Immature natural killer cell (primary cell): ENCODE measurements at places on chromosomes 7 and 10. TPM values are rescaled to one million over a fixed set of nuclear protein-coding genes. Genes with fewer than 3 reads are reported as not detected.

- H3K27ac ChIP-seq, result peak within 1 kb of the TSS; percentile 98
- H3K4me1 ChIP-seq, result peaks cover 70% of the 10 kb centered on the region
- peak; percentile 76 for DNase-seq
- H3K4me3 ChIP-seq, result peak within 1 kb of the TSS; percentile 89
Measured at GRCh38 chr7:135147899-135148721, at the start of gene TMEM140. Gene TMEM140 (plus strand): TSS chr7:135148072. CDS start chr7:135164442, 16,370 bp downstream.

DNA sequence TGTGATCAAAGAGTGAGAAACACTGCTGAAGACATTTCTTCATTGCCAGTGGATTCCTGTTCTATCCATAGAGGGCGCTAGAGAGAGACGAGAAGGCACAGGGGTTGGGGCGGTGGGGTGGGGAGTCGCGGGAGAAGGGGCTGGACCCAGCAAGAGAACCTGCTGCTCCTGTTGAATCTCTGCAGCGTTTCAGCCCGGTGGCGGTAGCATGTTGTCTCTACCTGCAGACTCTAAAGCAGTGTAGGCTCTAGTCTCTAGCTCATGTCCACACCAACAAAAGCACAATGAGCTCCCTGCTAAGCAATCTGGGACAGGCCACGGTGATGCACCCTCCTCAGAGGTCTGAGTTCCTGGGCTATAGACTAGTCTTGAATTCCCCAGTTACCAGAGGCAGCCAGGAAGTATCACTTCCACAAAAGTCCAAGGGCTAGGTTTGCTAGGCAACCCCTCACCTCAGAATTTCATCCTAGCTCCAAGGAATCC lies 167.7 kb downstream of the DGKB start:
- no peaks in the 10 kb centered on the region for H3K4me1 ChIP-seq
- no peaks in the 10 kb centered on the region for H3K27me3 ChIP-seq
- DNase-seq, result no peak

Gene PON3
- polyA plus RNA-seq, result 0.39 TPM

DNA sequence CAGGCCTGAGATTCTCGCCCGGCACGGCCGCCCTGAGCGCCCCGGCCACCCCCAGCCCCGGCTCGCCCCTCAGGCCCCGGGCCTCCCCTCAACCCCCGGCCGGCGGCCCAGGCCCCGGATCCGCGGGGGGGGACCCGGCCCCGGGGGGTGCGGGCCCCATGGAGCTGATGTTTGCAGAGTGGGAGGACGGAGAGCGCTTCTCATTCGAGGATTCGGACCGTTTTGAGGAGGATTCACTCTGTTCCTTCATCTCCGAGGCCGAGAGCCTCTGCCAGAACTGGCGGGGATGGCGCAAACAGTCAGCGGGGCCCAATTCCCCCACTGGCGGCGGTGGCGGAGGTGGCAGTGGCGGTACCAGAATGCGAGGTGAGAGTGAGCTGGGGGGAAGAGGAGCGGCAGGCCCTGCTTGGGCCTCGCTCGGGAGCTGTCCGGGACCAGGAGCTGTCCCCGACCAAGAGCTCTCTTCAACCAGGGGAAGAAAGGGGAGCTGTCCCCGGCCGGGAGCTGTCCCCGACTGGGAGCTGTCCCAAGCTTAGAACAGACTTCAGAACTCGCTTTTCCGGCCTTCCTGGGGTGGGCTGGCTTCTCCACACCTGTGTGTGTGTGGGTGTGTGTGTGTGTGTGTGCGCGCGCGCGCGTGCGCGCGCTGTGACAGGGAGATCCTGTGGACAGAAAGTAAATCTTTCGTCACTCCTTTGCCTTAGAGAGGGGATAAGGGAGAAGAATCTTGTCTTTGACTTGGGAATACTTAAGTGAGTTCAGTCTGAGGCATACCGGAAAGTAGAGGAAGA lies 510 bp downstream of the ZSWIM8 start:
- H3K27me3 ChIP-seq, result peaks cover 13% of the 10 kb centered on the region
- peak overlapping the region; percentile 98 for H3K4me3 ChIP-seq
- peak; percentile 61 for DNase-seq
- peaks cover 54% of the 10 kb centered on the region for H3K4me1 ChIP-seq
- H3K27ac ChIP-seq, result peak overlapping the region; percentile 94
- H3K36me3 ChIP-seq, result no peaks in the 10 kb centered on the region

GRCh38 chr10:48444266-48444665 lies 137.8 kb downstream of the MAPK8 start:
- no peaks in the 10 kb centered on the region for H3K36me3 ChIP-seq
- no peak for DNase-seq
- H3K4me3 ChIP-seq, result no peak overlapping the region
- H3K27me3 ChIP-seq, result peaks cover 1% of the 10 kb centered on the region
- H3K27ac ChIP-seq, result no peak overlapping the region

Gene CLCN1
- 0.07 TPM for polyA plus RNA-seq

Gene TSPAN33
- polyA plus RNA-seq, result 3.4 TPM

DNA sequence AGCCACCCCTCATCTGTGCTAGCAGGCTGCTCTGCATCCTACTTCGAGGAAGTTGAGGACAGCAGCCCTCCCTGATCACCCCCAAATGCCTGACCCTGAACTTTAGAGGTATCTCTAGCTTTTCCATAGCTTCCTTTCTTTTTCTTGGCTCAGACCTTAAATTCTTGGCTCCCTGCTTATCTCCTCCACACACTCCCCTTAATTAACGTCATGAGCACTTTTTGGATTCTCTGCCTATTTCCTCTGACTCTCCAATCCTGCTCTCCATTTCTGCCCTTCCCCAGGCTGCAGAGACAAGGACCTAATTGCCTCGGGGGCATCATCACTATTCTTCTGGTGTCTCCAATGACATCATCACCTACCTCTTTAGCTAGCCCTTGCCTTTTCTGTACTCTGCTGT lies 40.8 kb upstream of the SEC61G start:
- H3K4me1 ChIP-seq, result no peaks in the 10 kb centered on the region
- no peak for DNase-seq
- H3K27me3 ChIP-seq, result peaks cover 7% of the 10 kb centered on the region
- H3K4me3 ChIP-seq, result no peak overlapping the region
- no peak overlapping the region for H3K27ac ChIP-seq
- H3K36me3 ChIP-seq, result no peaks in the 10 kb centered on the region

- H3K36me3 ChIP-seq, result no peaks in the 10 kb centered on the region
- peak overlapping the region; percentile 88 for H3K27ac ChIP-seq
- DNase-seq, result peak; percentile 72
- H3K4me1 ChIP-seq, result peaks cover 28% of the 10 kb centered on the region
Measured at GRCh38 chr7:92717993-92718716, 118.2 kb downstream of the CDK6 start.

DNA sequence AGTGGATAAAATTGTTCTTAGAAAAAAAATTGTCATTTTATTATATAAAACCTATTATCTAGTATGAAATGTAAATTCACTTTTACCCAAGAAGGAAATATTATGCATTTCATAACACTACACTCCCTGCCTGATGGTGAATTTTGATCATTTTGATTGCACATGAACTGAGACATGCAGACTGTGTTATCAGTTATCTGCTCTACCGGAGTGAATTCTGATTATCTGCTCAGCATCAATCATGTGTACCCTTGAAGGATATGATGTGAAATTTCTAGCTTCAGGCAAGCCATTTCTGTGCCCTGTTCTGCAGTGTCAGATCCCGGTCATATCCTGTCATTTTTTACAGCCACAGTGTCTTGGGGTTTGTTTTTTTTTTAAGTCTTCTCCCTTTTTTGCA lies 85.0 kb upstream of the FGL2 start:
- H3K27me3 ChIP-seq, result peaks cover 3% of the 10 kb centered on the region
- no peak for DNase-seq
- no peak overlapping the region for H3K4me3 ChIP-seq
- peaks cover 79% of the 10 kb centered on the region for H3K36me3 ChIP-seq
- no peaks in the 10 kb centered on the region for H3K4me1 ChIP-seq

DNA sequence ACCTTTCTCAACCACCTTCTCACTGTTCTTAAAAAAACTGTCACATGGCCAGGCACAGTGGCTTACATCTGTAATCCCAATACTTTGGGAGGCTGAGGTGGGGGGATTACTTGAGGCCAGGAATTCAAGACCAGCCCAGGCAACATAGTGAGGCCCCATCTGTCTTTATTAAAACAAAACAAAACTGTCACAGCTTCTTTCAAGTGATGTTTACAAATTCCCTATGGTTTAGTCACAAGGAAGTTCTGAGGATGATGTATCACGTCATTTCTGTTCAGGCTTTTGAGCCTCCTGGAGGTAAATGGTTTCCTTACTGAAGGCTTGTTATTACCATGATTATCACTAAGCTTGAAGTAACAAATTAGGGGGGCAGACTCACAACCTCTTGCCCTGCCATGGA lies 186.2 kb downstream of the CFTR start:
- H3K27me3 ChIP-seq, result peaks cover 5% of the 10 kb centered on the region
- H3K4me3 ChIP-seq, result no peak overlapping the region
- H3K4me1 ChIP-seq, result no peaks in the 10 kb centered on the region
- no peaks in the 10 kb centered on the region for H3K36me3 ChIP-seq
- DNase-seq, result no peak

DNA sequence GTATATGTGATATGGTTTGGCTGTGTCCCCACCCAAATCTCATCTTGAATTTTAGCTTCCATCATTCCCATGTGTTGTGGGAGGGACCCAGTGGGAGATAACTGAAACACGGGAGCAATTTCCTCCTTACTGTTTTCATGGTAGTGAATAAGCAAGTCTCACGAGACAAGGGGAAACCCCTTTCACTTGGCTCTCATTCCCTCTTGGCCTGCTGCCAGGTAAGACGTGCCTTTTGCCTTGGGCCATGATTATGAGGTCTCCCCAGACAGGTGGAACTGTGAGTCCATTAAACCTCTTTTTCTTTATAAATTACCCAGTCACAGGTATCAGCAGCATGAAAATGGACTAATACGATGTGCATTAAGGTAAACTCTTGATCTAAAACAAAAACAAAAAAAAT lies 357.1 kb upstream of the AOAH start:
- H3K36me3 ChIP-seq, result peaks cover 39% of the 10 kb centered on the region
- H3K27ac ChIP-seq, result no peak overlapping the region
- peaks cover 53% of the 10 kb centered on the region for H3K4me1 ChIP-seq
- no peaks in the 10 kb centered on the region for H3K27me3 ChIP-seq
- no peak for DNase-seq

GRCh38 chr7:51376420-51377092 lies 59.9 kb upstream of the COBL start:
- H3K27ac ChIP-seq, result no peak overlapping the region
- DNase-seq, result no peak
- H3K4me1 ChIP-seq, result no peaks in the 10 kb centered on the region

Gene RAB19
- polyA plus RNA-seq, result 3.1 TPM

DNA sequence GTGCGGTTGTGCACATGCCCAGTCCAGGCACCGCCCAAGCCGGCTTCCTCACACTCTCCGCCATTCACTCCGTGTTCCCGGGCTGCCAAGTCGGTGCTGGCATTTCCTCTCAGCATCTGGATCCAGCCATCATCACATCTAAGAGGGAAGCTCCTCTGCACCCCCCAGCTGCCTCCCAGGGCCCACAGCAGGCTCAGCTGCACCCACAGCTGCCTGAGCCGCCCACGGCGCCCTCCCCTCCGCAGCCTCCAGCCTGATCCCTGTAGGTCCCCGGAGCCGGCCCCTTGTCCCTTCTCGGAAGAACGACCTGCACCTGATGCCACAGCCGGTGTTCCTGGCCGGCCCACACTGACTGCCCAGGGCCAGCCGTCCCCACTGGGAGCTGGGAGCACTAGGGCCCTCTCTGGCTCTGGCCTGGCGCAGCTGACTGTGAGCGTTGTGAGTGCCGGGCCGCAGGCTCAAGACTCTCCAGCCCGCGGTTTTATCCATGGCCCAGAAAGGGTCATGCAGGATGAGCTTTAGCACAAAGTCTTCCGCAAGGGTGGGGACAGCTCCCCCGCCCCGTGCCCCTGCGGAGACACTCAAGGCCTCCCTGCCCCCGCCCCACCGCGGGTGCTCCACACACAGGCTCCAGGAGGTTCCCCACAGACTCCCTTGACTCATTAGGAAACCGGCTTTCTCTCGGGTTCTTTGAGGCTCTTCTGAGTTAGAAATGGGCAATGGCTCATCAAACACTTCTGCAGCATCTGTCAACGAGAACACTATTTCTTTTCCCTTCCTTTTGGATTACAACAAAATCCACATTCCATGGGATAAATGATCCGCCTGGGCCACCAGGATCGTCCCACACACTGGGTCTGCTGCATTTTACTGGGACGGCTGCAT lies 31.2 kb downstream of the CFAP46 start:
- no peak overlapping the region for H3K27ac ChIP-seq
- H3K36me3 ChIP-seq, result no peaks in the 10 kb centered on the region
- no peak for DNase-seq
- peaks cover 4% of the 10 kb centered on the region for H3K27me3 ChIP-seq
- no peak overlapping the region for H3K4me3 ChIP-seq

DNA sequence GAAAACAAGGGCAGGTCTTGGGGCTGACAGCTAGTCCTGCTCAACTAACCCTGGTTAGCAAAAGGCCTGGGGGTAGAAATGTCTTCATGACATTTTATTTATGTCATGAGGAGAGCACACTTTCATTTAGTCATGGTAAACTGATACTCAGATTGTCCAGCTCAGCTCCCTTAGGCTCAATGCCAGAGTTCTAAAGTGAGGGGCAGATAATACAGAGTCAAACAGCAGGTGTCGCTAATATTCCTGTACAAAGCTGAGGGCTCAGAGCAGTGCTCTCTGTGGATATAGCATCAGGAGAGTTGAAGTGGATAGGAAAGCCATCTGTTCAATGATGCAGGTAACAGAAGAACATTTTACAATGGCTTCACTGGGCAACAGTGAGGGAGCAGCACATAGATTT lies 26.8 kb upstream of the CALCR start:
- peaks cover 2% of the 10 kb centered on the region for H3K27me3 ChIP-seq
- no peaks in the 10 kb centered on the region for H3K4me1 ChIP-seq
- DNase-seq, result no peak
- no peak overlapping the region for H3K4me3 ChIP-seq

Gene C10orf90
- polyA plus RNA-seq, result not detected

GRCh38 chr10:94293354-94293753 lies 69.4 kb downstream of the NOC3L start:
- no peak overlapping the region for H3K27ac ChIP-seq
- peaks cover 18% of the 10 kb centered on the region for H3K27me3 ChIP-seq
- no peaks in the 10 kb centered on the region for H3K4me1 ChIP-seq
- no peak overlapping the region for H3K4me3 ChIP-seq
- no peaks in the 10 kb centered on the region for H3K36me3 ChIP-seq
- no peak for DNase-seq

Gene HOXA3
- 0.13 TPM for polyA plus RNA-seq

- H3K4me3 ChIP-seq, result no peak overlapping the region
- H3K27ac ChIP-seq, result no peak overlapping the region
- DNase-seq, result no peak
- H3K4me1 ChIP-seq, result no peaks in the 10 kb centered on the region
Measured at GRCh38 chr7:27826357-27826756, 86.4 kb downstream of the TAX1BP1 start.

Gene LYZL1
- polyA plus RNA-seq, result not detected
